ENCODE measurements at places on chromosomes 3 and 15.

DNA sequence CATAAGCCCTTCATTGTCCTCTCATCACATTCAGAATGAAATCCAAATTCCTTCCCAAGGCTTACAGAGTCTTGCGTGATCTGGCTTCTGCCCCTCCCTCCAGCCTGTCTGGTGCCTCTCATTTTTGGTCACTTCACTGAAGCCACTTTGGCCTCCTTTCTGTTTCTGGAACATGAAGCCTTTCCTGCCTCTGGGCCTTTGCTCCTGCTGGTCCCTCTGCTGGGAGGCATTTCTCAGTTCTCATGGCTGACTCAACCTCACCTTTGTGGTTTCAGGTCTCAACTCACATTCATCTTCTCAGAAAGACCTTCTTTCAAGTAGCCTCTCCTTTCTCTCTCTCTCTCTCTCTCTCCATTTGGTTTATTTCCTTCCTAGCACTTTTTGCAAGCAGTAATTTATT is 43.9 kb upstream of the BHLHE40 start:
- no peak for DNase-seq

DNA sequence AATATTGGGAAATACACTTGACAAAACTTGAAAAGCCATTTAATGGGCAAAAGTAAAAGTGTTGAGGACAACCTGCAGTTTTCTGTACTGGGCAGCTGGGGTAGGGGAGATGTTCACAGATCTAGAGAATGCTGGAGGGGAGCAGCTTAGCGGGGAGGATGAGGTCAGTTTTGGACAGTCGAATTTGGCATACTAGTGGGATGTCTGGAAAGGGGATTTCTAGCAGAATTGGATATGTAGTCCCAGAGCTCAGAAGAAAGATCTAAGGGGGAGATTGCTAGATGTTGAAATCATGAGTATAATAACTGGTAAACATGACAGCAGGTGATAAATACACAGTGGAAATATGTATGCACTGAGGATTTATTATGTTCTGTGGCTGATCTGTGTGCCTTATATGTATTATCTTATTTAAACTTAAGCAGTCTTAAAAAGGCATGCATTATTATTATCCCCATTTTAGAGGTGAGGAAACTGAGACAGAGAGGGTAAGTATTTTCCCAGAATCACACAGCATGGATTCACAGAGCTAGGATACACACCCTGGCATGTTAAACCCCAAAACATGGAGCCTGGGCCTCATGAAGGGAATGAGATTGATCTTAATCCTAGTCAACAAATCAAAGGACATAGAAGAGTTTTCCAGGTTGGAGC is 42.7 kb downstream of the TLNRD1 start:
- DNase-seq, result no peak

DNA sequence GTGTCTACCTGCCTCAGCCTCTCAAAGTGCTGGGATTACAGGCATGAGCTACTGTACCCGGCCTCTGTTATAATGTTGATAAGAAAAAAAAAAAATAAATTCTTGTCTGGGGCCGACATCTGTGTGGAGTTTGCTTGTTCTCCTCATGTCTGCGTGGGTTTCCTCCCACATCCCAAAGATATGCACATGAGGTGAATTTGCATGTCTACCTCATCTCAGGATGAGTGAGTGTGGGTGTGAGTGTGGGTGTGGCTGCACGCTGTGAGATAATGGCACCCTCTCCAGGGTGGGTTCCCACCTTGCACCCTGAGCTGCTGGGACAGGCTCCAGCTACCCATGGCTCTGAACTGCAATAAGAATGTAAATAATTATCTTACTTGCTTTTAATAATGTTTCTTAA is 25.9 kb upstream of the UACA start:
- no peak for DNase-seq

DNA sequence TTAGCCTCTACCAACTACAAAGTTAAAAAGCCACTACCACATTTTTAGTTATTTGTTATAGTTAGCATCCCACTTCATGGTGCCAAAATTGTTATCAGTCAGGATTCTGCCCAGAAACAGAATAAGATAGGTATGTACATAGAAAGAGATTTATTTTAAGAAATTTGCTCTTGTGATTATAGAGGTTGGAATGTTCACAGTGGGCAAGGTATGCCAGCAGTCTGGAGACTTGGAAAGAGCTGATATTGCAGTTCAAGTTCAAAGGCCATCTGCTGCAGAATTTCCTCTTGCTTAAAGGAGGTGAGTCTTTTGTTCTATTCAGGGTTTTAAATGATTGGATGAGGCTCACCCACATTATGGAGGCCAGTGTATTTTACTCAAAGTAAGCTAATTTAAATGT is 143.8 kb upstream of the POU1F1 start:
- DNase-seq, result no peak

DNA sequence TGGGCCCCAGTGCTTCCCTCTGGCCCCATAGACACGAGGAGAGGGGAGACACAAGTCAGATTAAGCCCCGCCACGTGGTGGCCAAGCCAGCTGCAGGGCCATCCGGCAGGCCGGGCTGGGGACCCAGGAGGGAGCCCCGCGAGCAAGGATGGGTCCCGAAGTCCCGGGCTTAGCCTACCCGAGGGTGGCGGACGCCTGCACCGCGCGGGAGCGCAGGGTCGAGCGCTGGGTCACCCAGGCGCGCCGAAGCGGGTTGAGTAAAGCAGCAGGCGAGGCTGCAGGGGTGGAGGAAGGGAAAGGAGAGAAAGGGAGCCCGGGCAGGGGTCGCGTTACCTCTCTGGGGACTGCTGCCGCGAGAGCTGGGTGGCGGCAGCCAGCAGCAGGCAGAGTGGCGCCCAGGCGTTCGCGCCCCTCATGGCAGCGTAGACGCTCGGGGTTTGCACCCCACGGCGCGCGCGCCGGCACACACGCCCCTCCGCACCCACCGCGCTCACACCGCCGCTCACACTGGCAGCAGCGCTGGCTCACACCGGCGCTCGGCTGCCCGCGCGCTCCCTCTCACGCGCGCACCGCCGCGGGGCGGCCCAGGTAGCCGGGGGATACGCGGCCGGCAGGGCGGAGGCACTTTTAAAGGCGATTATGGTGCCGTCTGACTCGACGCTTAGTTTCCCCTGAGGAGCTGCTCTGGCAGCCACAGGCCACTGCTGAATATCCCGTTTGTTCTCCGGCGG is at the start of gene PCOLCE2:
Gene PCOLCE2 (minus strand): TSS at position 603 of the 731 bp plus-strand sequence. CDS start 187 bp downstream, at position 416.
- DNase-seq, result no peak

DNA sequence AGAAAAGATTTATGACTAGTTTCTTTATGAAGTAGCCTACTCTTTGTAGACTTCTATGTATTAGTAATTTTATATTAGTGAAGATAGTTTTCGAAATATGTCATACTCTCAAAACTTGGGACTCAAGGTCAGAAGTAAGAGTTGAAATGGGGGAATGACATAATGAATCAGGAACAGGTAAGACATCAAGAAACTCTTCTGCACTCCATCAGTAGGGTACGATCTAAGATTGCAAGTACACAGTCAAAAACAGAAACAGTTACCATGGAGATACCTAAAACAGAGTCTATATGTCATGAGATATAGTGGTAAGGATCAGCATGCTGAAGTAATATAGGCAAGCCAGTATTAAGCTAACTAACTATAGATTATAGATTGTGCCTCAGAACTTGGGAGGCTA is 187.0 kb upstream of the MLF1 start:
- no peak for DNase-seq

All from CD14-positive monocyte (primary cell).